ENCODE measurements at places on chromosomes 1 and 21.

- no peak for DNase-seq
These were observed 124.5 kb upstream of the DPYD start for GRCh38 chr1:98045211-98045766.

- DNase-seq = no peak
These were observed 194.1 kb upstream of the RUNX1 start for GRCh38 chr21:35243171-35243570.

- no peak for DNase-seq
These were observed 18.2 kb downstream of the DNALI1 start for GRCh38 chr1:37574834-37575480.

DNA sequence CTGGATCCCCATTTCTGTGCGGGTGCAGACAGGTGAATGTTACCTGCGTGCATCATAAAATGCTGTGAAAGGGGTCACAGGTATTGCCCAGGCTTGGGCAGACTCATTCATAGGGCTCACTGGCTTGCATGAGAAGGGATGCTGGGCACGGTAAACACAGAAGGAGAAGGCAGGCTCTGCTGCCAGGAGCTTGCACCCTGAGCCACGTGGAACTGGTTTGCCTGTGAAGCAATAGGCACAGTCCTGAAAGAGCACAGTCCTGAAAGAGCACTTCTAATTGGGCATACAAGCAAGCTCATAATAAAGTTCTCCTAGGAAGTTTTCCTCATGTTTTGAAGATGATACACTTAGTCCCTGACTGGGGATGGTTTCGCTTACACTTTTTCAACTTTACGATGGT is 40.9 kb downstream of the GALNT2 start:
- DNase-seq = no peak

- no peak for DNase-seq
These were observed 8.7 kb downstream of the KIF21B start for GRCh38 chr1:201014816-201015200.
